Cortex of kidney (tissue), 1 donor: ENCODE measurements at places on chromosomes 3 and 15.

DNA sequence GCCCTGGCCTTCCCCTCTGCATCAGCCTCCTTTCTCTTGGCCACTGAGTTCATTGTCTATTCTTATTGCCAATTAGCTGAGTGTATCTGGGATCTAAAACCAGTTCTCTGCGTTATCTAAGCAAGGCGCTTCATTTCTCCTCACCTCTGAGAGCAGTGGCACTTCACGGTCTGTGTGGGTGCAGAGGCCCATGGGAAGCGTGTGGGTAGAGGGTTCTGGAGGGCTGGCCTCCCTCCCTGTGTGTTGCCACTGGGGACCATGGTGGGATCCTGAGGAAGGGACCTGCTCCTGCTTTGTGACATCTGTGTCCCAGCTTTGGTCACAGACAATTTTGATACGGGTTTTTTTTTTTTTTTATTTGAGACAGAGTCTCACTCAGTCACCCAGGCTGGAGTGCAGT is 32.7 kb downstream of the EDEM1 start:
- DNase-seq, result no peak

DNA sequence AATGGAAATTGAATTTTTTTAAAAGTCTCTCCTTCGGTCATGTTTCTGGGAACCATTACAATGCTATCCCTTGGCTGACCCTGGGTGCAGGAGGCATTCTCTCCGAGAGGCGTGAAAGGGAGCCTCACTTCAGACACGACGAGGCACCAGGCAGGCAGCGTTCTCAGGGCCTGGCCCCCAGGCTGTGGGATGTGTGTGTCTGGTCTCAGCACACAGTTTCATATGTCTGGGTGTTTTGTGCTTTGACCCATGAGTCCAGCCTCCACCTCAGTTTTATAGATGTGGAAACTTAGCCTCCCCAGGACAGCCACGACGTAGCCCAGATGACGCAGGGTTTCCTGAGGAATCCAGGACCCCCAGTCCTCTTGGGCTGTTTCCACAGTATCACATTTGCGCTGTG is 34.0 kb downstream of the FGD5 start:
- no peak for DNase-seq

DNA sequence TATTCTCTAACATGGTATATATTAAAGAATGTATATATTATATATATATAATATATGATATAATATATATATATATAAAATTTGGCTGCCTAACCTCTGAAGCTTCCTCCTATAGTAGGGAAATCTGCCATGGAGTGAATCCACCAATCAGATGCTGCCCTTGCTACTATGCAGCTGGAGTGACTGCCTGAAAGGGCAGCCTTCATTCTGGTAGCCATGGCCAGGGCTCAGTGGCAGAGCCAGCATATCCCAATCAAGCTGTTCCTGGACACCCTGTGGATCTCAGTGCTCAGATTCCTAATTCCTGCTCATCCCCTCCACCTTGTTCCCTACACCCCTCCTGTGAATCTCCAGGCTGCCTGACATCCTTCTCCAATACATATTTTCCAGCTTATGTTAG is 2.2 kb upstream of the SH3GL3 start:
- no peak for DNase-seq

GRCh38 chr3:13207975-13208705 is 134.9 kb upstream of the IQSEC1 start:
- no peak for DNase-seq

DNA sequence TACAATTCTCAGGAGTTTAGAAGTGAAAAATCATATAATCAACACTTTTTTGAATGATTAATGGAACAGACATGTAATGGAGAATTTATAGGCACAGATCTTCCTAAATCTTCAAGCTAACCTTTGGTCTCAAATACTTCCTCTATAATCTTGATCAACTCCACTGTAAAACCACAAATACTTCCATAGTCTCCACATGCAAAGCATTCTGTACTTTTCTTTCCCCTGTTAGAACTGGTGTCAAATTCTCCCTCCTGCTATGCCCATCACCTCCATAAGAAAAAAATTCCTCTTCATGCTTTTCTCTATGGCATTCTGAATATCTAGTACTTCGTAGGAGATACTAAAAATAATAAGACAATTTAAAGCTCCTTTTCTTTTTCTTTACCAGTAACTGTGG is 214.3 kb downstream of the ADAMTS9 start:
- DNase-seq, result no peak

GRCh38 chr3:54604495-54604894 is 323.4 kb downstream of the LRTM1 start:
- no peak for DNase-seq

GRCh38 chr3:56468184-56469106 is at the start of gene ERC2:
Gene ERC2, minus strand, starts transcription at chr3:56468467.
- DNase-seq, result no peak

DNA sequence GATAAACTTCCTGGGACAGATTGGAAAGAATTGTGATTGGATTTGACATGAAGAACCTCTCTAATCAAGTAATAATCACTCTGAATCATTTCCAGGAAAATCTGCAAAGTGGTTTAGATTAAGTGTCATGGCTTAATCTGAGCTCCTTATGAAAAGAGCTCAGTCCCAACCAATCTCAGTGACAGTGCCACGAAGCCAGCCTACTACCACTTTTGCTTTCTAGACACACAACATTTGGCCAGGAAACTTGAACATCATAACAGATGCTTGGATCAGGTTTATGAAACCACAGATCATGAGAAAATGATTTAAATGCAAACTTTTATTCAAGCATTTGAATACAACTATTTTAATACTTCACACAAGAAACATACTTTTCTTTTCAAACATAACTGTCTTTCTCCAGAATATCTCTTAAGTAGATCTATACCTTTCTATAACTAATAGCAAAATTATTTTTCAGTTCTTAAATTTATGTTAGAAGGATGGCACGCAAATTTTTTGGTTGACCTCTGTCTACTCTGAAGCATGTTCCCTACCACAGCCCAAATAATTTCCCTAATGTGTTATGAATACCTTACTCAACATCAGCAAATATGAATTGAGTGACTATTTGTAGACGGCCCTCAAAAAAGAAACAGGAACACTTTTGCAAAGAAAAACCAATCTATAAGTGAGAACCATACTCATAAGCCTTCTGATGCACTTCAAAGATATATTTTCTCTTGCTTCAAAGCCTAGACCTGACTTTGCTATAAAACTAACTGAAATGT is 495.0 kb upstream of the ZNF385D start:
- DNase-seq, result no peak

- no peak for DNase-seq
Measured at GRCh38 chr3:123648696-123649405, 64.0 kb upstream of the HACD2 start.

GRCh38 chr15:62390791-62391640 is 225.9 kb upstream of the C2CD4B start:
- no peak for DNase-seq

GRCh38 chr3:100516838-100517237 is 24.4 kb downstream of the TMEM45A start:
- no peak for DNase-seq

DNA sequence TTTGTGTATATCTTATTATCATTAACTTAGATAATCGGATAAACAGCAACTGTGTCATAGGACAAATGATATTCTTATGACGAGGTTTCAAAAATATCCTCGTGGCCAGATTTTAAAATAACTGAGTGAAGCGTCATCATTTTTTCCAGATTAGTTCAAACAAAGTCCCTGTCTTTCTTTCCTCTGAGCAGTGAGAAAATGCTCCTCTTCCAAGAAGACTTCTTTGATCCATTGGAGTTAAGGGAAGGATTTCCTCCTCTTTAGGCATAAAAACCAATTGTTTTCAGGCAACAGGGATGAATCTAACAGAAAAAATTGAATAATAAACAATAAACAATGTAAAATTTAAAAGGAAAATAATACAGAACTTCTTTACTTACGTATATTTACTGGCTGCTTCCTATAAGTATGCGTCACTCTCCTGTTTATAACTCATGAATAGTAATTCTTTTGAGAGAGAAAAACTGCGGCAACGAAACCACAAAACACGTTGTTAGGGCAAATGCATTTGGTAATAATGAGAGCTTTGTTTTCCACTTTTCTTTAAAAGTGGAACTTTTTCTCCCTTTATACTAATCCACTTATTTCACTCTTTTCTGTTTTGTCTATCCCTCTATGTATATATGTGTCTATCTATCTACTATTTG is 419.4 kb upstream of the ONECUT1 start:
- DNase-seq, result no peak

DNA sequence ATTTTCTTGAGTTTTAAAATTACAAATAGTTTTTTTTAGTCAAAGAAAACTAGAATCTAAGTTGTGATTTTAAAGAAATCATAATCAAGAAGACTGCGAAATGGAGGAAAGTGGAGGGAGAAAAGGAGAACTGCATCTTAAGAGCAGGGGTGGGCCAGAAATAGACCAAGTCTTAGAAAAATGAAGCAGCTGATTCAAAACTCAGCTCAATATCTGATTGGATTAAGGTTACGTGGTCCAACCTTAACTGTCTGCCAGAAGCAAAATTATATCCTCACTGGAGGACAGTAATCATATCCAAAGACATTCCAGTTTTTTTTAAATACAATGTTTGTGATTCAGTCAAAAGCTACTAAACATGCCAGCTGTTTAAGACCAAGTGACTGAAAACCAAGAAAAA is 41.4 kb downstream of the CHSY1 start:
- DNase-seq, result no peak

- DNase-seq, result no peak
Measured at GRCh38 chr3:164879201-164879600, 199.1 kb downstream of the SI start.

DNA sequence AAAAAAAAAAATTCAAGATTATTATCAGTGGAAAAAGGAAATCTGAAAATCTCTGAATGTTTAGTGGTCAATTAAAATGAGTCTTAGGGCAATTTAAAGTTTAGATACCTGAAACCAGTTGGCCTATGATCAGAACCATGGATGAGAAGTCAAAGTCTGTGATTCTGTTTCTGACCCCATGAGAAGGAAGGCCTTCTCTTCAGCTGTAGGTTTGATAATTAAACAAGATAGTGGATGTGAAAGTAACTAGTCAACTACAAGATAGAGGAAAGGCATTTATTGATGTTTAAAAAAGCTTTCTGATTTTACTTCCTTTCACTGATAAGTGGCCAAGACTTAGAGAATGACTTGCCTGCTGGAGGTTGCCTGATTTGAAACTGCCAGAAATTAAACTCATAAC is 8.7 kb downstream of the PLS1 start:
- DNase-seq, result no peak

GRCh38 chr3:183123891-183124290 is 24.6 kb upstream of the MCCC1 start:
- no peak for DNase-seq

DNA sequence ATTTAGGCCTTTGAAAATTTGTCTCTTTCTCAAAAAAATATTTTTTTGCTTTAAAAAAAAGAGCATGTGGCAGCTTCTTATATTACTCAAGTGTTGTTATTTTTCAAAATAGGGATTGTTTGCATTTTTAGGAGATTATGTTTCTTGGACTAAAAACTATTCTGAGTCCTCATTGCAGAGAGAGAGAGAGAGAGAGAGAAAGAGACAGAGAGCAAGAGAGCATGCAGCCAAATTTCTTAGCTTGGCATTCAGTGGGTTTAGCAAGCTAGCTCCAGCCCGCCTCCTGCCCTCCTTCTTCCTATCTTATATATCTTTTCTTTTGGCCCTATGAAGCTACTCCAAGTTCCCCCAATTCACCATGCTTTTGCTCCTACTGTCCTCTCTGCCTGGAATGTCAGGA is 55.7 kb downstream of the CEMIP start:
- no peak for DNase-seq

- no peak for DNase-seq
Measured at GRCh38 chr3:129226374-129226773, 23.0 kb upstream of the COPG1 start.

- DNase-seq, result no peak
Measured at GRCh38 chr3:29757054-29757777, 476.3 kb downstream of the RBMS3 start.

DNA sequence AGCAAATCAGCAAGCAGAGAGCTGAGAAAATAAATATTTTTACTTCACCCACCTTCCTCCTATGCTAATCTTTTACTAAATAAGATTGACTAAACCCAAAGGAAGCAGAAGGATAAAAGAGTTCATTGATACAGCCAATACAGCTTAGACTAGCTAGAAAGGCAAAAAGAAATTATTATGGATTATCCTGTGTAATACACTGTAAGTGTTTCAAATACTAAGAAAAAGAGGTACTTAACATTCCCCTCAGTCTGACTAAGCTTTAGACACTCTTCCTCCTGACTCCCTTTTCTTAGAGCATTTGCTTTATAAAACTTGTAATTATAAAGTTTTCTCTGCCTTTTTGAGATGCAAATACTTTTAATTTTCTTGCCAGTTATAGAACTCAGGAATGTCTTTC is 848.9 kb upstream of the CADM2 start:
- DNase-seq, result no peak

DNA sequence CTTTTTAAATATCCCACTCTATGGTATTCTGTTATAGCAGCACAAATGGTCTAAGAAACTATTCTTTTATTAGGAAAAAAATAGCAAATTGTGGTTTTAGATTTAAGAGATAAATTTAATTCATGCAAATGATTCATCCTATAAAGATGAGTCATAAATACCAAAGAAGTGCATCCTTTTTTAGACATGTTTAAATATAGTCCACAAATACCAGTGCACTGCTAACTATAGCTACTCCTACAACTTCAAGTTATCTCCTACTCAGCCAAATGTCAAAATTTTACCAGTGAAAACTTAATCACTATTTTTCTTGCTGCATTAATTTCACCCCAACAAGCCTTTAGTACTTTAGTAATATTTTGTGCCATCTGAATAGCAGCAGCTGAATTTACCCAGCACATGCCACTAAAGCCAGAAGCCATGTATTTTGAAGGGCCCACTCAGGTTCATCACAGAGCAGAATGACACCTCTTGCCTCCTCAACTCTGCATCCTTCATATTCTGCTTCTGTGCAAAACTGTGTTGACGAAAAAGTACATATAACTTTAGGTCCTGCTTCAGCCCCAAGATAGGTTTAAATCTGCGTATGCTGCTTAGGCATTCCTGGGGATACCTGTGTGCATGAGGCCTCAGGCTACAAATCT is 24.9 kb downstream of the CX3CR1 start:
- DNase-seq, result no peak

GRCh38 chr3:115611630-115612029 is 11.7 kb upstream of the GAP43 start:
- no peak for DNase-seq
